T-cell (primary cell): ENCODE measurements at places on chromosomes 5 and 9.

GRCh38 chr9:87850391-87850790, 32.3 kb upstream of the SPATA31E1 start:
- no peaks in the 10 kb centered on the region for H3K4me1 ChIP-seq
- no peaks in the 10 kb centered on the region for H3K36me3 ChIP-seq
- H3K4me3 ChIP-seq = no peak overlapping the region
- no peak for DNase-seq
- no peaks in the 10 kb centered on the region for H3K27me3 ChIP-seq
- no peak overlapping the region for H3K27ac ChIP-seq

GRCh38 chr5:159403906-159404681, 73.8 kb upstream of the IL12B start:
- H3K27me3 ChIP-seq = no peaks in the 10 kb centered on the region
- H3K4me3 ChIP-seq = no peak overlapping the region
- H3K27ac ChIP-seq = no peak overlapping the region
- no peaks in the 10 kb centered on the region for H3K36me3 ChIP-seq
- DNase-seq = no peak

DNA sequence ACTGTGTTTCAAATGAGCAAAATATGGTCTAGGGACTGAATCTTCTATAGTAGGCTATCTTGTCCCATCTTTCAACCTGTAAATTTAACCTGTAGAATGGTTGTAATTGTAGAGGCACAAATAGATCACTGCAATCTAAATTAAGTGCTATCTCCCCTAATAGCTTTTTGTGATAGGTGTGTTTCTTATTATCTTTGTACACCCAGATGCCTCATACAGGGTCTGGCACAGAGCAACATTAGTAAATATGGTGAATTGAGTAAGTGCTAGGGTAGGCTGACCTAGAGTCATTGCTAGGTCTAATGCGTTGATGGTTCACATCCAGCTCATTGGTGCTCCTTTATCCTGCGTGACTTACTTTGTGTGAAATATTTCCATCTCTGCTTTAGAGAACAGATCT, 100.6 kb downstream of the PBX3 start:
- H3K4me3 ChIP-seq = no peak overlapping the region
- H3K27me3 ChIP-seq = no peaks in the 10 kb centered on the region
- no peaks in the 10 kb centered on the region for H3K36me3 ChIP-seq
- DNase-seq = no peak
- H3K27ac ChIP-seq = no peak overlapping the region

DNA sequence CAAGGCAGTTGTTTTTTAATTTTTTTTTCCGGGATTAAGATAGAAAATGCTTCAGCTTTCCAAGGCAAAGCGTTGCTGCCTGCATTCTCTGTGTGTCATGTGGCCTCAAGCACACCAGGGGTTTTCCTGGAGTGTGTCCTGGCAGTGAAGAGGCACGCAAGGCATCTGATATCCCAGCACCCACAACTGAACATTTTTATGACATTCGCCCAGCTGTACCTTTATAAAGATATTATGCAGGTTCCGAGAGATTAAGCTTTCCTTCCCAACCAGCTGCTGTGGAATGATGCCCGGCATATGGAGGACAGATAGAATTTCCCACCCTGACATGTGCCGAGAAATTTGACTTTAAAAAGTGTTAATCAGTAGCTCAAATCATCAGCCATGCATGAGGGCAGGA, 205.6 kb downstream of the GADD45G start:
- peaks cover 29% of the 10 kb centered on the region for H3K27me3 ChIP-seq
- no peak for DNase-seq
- H3K36me3 ChIP-seq = no peaks in the 10 kb centered on the region
- peaks cover 11% of the 10 kb centered on the region for H3K4me1 ChIP-seq
- H3K27ac ChIP-seq = no peak overlapping the region

DNA sequence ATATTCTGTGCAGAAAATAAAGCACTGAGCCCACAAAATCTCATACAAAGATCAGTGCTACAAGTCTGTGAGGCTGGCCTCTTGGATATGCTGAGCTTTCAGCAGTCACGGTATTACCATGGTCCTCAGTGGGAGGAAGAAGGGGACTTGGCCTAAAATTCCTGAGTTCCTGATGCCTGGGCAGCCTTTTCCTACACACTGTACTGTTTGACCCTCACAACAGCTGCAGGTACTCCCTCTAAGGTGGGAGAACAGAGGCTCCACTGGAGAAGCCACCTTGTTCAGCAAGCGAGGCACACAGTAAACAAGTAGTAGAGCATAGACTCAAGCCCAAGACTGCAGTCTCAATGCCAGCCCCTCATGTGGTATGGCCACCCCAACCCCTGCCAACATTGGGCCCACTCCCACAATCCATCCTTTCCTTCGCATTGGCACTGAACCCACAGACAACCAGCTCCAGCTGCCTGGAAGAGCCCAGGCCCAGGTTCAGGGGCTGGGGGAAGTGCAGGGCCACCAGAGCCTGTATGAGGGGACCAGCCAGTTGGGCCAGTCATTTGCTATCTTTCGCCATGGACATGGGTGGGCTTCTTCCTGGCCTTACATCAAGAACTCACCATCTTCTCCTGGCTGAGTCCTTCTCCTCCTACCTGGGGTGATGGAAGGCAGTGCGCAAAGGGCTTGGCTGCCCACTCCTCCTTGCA, 14.3 kb downstream of the ACSL6 start:
- no peak overlapping the region for H3K4me3 ChIP-seq
- H3K4me1 ChIP-seq = peaks cover 55% of the 10 kb centered on the region
- H3K27me3 ChIP-seq = no peaks in the 10 kb centered on the region
- no peak overlapping the region for H3K27ac ChIP-seq
- no peak for DNase-seq

DNA sequence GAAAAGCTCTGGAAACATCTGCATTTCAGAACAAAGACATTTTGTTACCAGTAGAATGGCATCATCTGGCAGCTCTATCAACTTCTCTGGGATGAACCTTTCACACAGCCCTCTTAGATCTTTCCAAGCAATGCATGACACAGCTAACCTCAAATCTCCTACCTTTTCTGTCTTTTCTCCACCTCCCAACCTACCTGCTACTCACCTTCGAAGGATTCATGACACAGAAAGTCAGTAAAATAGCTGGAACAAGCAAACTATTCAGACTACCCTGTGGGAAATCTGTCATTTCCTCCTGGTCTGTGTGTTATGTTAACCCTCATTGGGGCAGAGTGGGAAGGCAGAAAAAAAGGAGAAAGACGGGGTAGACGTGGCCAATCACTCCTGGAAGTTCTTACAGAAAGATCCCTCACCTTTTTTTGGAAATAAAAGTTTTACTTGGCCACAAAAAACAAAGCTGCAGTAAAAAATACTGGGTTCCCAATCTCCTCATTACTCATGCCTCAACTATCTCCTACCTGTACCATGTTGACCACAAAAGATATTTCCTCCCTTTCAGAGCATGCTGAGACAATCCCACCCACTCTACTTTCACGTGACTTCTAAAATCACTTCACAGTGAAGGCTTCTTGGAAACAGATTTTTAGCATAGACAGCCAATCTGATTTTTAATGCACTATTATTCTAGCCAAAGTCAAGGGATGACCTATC, 362.1 kb upstream of the RFX3 start:
- H3K27ac ChIP-seq = no peak overlapping the region
- no peaks in the 10 kb centered on the region for H3K4me1 ChIP-seq
- no peaks in the 10 kb centered on the region for H3K36me3 ChIP-seq
- no peak overlapping the region for H3K4me3 ChIP-seq

GRCh38 chr5:172508471-172509404, 54.4 kb upstream of the SH3PXD2B start:
- DNase-seq = no peak
- no peaks in the 10 kb centered on the region for H3K4me1 ChIP-seq
- H3K4me3 ChIP-seq = no peak overlapping the region
- no peaks in the 10 kb centered on the region for H3K27me3 ChIP-seq
- H3K36me3 ChIP-seq = no peaks in the 10 kb centered on the region
- H3K27ac ChIP-seq = no peak overlapping the region

DNA sequence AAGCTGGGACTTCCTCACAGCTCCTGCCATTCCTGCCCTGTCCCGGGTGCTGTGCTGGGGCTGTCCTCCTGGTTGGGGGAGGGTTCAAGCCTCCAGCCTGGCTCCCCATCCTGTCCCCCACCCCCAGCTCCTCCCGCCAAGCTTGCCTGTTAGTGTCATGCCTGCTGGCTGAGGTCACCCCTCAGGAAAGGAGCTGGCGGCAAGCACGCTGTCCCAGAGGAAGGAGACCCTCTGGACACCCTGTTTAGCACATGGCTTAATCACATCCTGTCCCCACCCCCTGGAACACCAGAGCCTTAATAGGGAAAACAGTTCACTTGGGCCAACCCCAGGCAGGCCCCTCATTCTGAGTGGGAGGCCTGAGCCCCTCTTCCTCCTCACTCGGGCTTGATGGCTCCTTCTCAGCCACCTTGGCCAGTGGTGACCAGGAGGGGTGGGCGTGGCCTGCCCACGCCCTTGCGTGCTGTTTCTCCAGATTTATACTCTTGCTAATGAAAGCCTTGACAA, 9.2 kb upstream of the PHYHD1 start:
- H3K36me3 ChIP-seq = peaks cover 34% of the 10 kb centered on the region
- H3K4me1 ChIP-seq = peaks cover 64% of the 10 kb centered on the region
- no peak overlapping the region for H3K4me3 ChIP-seq
- peaks cover 2% of the 10 kb centered on the region for H3K27me3 ChIP-seq
- peak overlapping the region; percentile 4 for H3K27ac ChIP-seq

DNA sequence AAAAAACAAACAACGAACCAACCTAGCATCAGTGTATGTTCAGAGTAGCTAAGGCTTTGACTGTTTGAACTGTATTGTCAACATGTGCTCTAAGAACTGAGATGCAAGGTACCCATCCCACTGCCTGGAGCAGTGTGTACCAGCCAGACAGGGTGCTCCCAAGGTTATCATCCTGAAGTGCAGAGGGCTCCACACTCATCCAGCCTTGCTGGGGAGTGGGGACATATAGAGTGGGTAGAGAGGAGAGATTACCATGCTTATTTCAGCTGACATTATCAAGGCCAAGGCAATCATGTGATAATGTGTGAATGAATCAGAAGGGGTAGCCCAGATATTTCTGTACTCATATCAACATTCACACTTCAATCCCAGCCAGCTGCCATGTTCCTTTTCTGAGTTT, 68.7 kb upstream of the ZNF622 start:
- DNase-seq = no peak
- peaks cover 3% of the 10 kb centered on the region for H3K36me3 ChIP-seq
- H3K27me3 ChIP-seq = no peaks in the 10 kb centered on the region
- peaks cover 2% of the 10 kb centered on the region for H3K4me1 ChIP-seq
- no peak overlapping the region for H3K27ac ChIP-seq

DNA sequence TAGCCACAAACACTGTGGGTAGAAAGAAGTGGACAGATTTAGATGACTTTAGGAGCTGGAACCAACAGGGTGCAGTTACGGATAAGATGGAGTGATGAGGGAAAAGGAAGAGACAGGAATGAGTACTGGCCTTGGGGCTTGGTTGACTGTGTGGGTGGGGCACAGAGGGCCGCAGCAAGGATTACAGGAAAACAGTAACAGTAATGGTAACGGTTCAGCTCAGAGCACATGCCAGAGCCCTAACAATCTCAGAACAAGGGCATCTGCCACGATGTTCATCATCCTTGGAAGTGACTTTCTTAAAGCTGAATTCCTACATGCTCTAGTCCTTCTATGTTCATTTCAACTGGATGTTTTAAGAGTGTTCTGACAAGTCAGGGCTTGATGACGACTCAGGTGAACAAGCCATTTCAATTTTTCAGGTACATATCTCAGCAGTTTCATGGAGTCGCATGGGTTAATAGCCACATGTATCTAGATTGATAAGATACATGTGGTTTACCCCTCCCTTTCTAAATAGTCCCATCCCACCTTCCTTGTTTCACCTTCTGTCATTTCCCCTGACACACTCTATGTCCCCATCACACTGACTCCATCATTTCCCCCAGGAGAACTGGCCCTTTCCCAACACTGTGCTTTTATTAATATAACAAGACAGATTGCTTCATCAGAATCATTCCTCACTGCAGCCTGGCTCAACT, 65.0 kb downstream of the CEMIP2 start:
- no peaks in the 10 kb centered on the region for H3K27me3 ChIP-seq
- H3K27ac ChIP-seq = no peak overlapping the region

DNA sequence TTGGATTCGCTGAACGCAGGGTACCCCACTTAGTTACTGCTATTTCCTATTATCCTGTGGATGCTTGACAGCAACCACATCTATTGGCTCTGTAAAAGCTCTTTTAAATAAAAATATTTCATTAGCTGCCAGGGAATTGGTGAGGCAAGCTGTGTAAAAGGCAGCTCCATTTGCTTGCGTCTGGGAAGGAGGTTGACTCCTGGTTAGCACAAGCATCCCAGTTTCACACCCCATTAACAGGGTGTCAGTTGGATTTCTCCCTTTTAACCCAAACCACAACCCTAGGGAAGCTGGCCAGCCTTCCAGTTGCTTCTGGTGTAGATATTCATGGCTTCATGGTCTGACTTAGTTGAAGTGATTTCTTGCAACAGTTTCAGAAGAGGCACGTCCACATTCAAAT, 151.0 kb downstream of the GPBP1 start:
- no peak overlapping the region for H3K27ac ChIP-seq
- H3K4me3 ChIP-seq = no peak overlapping the region
- H3K27me3 ChIP-seq = peaks cover 5% of the 10 kb centered on the region
- no peaks in the 10 kb centered on the region for H3K36me3 ChIP-seq

GRCh38 chr5:96963267-96963666, 27.4 kb downstream of the LNPEP start:
- no peaks in the 10 kb centered on the region for H3K27me3 ChIP-seq
- no peak for DNase-seq
- H3K27ac ChIP-seq = peak overlapping the region; percentile 40
- H3K36me3 ChIP-seq = no peaks in the 10 kb centered on the region
- peaks cover 22% of the 10 kb centered on the region for H3K4me1 ChIP-seq

DNA sequence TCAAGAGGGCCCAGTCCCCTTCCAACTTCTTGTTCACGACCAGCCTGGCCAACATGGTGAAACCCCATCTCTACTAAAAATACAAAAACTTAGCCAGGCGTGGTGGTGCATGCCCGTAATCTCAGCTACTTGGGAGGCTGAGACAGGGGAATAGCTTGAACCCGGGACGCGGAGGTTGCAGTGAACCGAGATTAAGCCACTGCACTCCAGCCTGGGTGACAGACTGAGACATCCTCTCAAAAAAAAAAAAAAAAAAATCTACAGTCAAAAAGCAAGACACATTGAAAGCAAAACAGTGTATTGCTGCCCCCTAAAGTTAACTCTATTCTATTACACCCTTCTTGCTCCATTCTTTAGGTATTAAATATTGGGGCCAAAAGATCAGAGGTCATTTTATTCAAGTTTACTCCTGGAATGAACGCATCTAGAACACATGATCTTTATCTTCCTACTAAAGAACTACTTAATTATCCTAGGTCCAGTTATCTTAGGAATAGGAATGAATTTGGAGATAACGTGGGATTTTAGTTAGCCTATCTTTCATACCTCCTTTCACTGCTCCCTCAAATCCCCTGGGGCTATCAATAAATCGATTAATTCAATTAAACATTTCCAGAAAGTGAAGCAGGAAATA, 2.4 kb downstream of the ATG12 start:
- H3K27ac ChIP-seq = peak overlapping the region; percentile 14
- peaks cover 33% of the 10 kb centered on the region for H3K36me3 ChIP-seq
- DNase-seq = no peak
- H3K4me1 ChIP-seq = peaks cover 13% of the 10 kb centered on the region
- H3K4me3 ChIP-seq = peak overlapping the region; percentile 5

DNA sequence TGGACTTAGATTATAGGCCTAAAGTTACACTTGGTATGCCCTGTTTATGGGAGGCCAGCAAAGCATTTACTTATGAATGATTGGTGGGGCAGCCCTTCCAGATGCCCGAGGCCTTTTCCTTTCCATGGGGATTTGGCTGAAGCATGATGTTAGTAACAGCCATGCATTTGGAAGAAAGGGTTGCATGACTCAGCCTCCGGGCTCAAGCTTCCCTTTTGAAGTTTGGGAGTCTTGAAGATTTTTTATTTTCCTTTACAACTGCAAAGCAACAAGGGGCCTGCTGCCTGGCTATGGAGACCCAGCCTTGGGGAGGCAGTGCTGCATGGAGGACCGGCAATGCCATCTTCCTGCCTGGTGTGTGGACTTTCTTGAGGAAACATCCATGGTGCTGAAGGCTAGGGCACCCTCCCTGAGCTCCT, 244.7 kb downstream of the ICE1 start:
- DNase-seq = no peak
- no peaks in the 10 kb centered on the region for H3K36me3 ChIP-seq
- H3K27me3 ChIP-seq = no peaks in the 10 kb centered on the region
